ENCODE measurements at places on chromosomes 16 and 17.
A peak's percentile ranks its signal among the peaks of the same experiment; 100 is the strongest.

DNA sequence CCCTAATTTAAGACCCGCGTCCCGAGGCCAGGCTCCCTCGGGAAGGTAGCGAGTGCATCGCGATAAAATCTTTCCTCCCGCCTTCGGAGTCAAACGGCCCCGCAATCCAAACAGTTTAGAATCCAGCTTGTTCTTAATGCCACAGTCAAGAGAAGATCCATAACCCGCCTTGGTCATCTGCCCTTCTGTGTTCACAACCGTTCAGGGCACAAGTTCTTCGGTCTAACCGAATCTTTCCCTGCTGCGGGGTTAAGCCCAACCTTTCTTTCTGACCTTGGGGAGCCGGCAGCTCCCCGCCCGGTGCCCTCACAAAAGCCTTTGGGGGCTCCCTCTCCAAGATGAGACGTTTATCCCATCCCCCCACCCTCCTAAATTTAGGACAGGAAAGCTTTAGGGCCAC is 30.3 kb downstream of the CPSF4L start:
- DNase-seq, result peak; percentile 33

DNA sequence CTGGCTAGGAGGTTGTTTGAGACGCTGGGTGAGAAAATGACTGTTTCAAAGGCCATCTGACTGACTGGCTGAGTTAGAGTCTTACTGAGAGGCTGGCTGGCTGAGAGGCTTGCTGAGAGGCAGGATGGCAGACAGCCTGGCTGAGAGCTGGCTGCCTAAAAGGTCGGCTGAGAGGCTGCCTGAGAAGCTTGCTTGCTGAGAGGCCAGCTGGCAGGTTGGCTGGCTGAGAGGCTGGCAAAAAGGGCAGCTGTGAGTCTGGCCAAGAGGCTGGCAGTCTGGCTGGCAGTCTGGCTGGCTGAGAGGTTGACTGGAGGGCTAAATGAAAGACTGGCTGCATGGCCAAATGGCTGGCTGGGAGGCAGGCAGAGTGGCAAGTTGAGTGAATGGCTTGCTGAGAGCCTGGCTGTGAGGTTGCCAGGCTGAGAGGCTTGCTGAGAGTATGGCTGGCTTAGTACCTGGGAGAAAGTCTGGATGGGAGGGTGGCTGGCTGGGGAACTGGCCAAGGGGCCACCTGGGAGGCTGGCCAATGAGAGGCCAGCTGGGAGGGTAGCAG is 35.3 kb upstream of the ACSM2B start:
- no peak for DNase-seq

- DNase-seq, result peak; percentile 44
These were observed 2.8 kb upstream of the XAF1 start for GRCh38 chr17:6753006-6753445.

DNA sequence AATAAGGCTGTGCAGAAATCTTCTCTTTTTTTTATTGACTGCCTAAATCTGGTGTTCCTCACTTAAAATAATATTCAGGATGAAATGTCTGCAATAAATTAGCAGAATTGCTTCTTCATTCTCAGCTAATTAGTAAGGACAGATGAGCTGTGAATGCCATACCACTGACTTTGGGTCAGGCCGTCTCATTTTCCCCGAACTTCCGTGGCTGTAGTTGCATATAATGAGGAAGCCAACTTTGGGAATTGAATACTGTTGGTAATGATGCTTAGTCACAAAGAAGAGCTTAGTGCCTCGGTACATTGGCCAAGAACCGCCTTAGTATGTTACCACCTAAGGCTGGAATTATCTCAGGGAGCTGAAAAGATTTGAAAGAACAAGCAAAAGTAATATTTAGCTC is 47.6 kb downstream of the NUP93 start:
- DNase-seq, result no peak

DNA sequence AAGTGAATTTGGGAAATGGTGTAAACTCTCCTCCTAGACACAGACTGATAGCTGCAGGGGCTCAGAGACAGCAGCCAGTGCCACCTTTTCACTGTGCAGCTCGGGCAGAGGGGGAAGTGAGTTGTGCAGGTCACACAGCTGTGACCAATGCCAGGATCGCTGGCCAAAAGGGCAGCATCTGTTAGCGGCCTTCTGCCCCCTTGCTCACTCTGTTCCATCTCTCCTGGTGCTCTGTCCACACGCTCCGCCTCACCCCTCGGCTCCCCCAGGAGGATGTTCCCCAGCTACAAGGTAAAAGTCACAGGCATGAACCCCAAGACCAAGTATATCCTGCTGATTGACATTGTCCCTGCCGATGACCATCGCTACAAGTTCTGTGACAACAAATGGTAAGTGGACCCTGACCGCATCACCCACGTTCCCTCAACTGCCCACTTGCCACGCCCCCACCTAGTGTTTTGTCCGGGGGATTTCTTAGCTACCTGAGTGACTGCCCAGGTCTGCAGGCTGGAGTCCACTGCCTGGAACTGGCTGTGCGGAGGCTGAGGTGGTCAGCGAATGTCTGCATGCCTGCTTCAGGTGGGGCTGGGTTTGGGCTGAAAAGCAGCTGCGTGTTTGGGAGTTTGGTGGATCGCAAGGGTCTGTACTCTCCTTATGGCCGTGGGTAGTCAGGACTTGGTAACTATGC is 13.5 kb downstream of the TBX4 start:
- no peak for DNase-seq

DNA sequence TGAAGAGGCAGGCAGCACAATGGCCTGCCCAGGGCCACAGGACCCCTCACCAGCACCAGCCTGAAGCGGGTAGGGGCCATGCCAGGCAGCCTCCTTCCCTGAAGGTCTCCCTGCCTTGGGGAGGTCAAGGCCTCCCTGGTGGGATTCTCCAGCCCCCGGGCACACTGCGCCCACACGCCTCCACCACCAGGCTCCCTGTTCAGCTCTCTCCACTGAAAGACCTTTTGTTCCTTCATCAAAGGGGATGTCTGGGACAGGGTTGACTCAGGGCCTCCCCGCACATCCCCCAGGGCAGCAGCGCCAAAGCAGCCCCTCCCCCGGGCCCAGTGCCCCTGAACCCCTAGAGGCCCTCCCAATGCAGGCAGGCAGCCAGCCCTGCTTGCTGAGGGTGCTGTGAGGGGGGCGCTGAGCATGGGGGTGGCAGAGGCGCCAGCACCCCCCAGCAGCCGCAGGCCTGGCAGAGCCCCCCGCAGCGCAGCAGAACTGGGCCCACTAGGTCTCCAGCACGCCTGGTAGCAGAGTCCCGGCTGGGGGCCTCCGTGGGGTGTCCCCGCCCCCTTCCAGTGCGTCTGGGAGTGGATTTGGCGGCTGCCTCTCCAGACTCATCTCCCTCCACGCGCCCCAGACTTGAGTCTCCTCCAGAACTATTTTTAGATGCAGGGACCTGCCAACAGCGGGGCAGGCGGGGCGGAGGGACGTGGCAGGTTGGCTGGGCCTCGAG is 13.1 kb downstream of the BCAR1 start:
- DNase-seq, result no peak

- DNase-seq, result no peak
These were observed 15.2 kb downstream of the ALOX12B start for GRCh38 chr17:8072341-8072728.

DNA sequence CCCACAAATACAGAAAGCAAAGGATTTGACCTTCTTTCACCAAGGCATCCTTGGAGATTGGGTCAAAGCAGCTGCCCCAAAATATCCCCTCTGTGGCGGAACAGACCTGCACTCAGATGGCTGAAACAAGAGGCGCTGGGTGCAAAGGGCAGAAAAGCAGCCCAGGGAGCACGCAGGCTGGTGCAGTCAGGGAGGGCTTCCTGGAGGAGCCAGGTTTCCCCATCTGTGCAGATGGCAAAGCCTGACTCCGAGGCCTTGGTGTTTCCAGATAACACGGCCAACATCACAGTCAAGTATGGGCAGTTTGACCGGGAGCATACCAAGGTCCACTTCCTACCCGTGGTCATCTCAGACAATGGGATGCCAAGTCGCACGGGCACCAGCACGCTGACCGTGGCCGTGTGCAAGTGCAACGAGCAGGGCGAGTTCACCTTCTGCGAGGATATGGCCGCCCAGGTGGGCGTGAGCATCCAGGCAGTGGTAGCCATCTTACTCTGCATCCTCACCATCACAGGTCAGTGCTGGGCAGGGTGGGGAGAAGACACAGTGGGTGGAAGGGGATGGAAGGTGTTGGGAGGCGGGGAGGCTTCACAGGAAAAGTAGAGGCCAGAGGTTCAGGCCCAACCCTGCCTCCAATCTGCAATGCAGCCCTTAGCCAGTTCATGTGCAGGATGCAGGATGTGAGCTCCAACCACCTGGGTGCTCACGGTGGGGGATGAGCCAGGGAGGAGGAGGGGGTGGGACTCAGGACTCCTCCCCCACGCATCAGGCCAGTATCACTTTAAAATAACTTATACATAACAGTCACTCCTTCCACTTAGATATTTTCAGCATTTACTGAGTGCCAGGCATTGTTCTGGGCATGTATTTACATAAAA is 26.4 kb upstream of the BEAN1 start:
- no peak for DNase-seq

DNA sequence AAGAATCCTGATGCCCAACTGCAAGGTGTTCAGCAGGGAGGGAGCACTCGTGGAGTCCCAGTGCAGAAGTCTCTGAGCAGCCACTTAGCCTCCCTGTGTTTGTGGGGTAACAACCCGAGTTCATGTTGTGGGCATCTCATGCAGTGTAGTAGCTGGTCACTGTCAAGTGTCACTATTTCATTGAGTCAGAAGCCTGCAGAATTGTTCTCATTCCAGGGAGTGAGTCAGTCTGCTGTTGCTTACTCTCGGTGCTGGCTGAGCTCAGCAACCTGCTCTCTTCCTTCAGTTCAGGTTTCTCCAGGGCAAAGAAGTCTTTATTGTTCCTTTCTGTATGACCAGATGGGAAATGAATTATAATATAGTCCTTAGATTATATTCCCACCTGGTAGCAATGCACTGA is 24.1 kb downstream of the HMOX2 start:
- DNase-seq, result no peak

GRCh38 chr16:66713076-66713475 is 16.5 kb upstream of the CMTM4 start:
- no peak for DNase-seq

GRCh38 chr16:54284931-54285413 is 1.6 kb downstream of the IRX3 start:
- DNase-seq, result no peak

GRCh38 chr16:71758293-71758760 is 33.8 kb upstream of the PHLPP2 start:
- no peak for DNase-seq

DNA sequence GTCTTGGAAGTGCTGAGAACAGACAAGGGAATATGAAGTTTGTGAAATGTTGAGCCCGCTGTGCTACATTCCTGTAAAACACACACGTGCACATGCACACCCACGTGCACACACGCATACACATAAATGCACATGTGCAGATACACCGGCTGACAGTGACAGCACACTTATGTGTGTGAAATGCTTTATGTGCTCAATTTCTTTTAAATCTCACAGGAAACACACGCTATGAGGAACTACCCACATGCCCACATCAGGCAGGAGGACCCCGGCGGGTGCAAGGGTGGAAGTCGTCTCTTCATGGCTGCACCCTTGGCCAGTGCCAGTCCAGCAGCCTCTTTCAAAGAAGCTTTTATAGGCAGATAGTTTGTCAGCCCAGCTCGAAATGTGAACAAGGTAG is 561 bp upstream of the WFDC1 start:
- DNase-seq, result no peak

- no peak for DNase-seq
These were observed 9.3 kb upstream of the IL21R start for GRCh38 chr16:27392671-27393070.

DNA sequence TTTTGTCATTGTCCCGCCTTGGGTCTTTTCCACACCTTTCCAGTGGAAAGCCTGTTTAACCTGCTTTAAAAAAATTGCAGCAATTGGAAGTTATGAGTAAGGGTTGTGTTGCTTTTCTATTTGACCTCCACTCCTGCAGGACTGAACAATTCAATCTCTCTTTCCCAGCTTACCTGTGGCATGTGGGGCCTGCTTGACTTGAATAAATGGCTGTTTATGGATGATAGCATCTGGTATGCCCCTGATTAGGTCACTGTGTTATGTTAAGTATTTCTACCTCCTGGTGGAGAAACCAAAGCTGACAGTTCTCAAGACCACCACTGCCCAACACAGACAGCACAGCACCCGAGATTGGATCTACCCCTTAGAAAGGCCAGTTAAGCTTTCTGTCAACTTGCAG is 64.8 kb upstream of the NOG start:
- no peak for DNase-seq

- DNase-seq, result no peak
These were observed 5.0 kb downstream of the MFSD11 start for GRCh38 chr17:76742958-76743357.

GRCh38 chr17:70242781-70243437 is 73.6 kb downstream of the KCNJ2 start:
- DNase-seq, result peak; percentile 7

DNA sequence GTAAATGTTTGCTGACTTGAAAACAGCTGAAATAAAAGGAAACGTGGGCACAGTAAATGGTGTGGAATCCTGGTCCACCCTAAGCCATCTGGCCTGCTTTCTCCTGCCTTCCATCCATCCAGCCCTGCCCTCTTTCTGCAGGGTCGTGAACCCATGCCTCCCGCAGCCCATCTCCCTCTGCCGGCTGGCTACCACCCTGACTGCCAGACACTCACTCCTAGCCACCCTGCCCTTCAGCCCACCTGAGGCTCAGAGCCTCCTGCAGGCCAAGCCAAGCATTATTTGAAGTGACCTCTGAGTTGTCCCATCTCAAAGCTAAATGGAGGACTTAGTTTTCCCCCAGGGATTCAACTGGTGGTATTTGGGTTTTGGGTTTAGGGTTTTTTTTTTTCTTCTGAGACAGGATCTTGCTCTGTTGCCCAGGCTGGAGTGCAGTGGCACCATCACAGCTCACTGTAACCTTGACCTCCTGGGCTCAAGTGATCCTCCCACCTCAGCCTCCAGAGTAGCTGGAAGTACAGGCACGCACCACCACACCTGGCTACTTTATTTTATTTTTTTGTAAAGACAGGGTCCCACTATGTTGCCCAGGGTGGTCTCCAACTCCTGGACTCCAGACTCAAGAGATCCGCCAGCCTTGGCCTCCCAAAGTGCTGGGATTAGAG is 8.4 kb downstream of the ZDHHC1 start:
- DNase-seq, result no peak

DNA sequence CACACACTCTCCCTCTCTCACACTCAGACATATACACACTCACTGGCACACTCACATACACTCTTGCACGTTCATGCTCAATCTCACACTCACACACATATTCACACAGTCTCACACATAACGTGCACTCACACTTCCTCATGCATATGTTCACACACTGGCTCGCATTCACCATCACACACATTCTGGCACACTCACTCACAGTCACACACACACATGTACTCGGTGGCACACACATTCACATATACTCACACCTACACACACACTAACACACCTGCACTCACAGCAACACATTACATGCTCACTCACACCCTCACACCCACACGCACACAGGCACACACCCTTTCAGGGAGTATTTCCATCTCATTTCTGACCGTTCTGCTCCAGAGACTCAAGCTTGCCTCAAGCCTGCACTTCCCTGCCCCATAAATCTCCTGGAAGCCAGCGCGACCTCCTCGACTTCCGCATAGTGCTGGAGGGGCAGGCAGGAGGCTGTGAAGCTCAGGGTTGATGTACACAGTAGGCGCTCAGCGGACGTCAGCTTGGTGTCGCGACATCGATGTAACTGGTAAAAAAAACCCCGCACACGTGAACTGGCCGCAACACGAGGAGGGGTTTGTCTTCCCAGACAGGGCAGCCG is 66.7 kb upstream of the FOXF1 start:
- no peak for DNase-seq

GRCh38 chr17:27322026-27322425 is 28.1 kb downstream of the WSB1 start:
- DNase-seq, result no peak

All from GM13977 (cell line).